Dermis lymphatic vessel endothelial cell (primary cell): ENCODE measurements at places on chromosomes 3 and 15. TPM values are rescaled to one million over a fixed set of nuclear protein-coding genes. Genes with fewer than 3 reads are reported as not detected.

The ANKRD34C gene
- total RNA-seq = not detected in 2 replicates

The ITPR1 gene
- 27.9 and 29.4 TPM in 2 replicates for total RNA-seq

The SORD gene
- total RNA-seq = 1.6 and 3.1 TPM in 2 replicates

The KPNA1 gene
- 27.1 and 32.1 TPM in 2 replicates for total RNA-seq

The INKA1 gene
- total RNA-seq = 17.3 and 17.6 TPM in 2 replicates

The SNURF gene
- 33.3 and 37.6 TPM in 2 replicates for total RNA-seq

The TGM5 gene
- not detected in 2 replicates for total RNA-seq

The TERC gene
- total RNA-seq = 47.0 and 112 TPM in 2 replicates

The SENP7 gene
- total RNA-seq = 18.0 and 24.8 TPM in 2 replicates

The GPR171 gene
- not detected in 2 replicates for total RNA-seq

The KY gene
- not detected in 2 replicates for total RNA-seq

The SERPINI2 gene
- total RNA-seq = not detected in 2 replicates

The GNL3 gene
- total RNA-seq = 56.9 and 92.1 TPM in 2 replicates

The TRPM1 gene
- total RNA-seq = 0.11 TPM in 1 of 2 replicates, not detected in the other

The STRIT1 gene
- not detected in 2 replicates for total RNA-seq

The ALS2CL gene
- 4.0 and 7.0 TPM in 2 replicates for total RNA-seq

The MYO5C gene
- total RNA-seq = 13.8 and 14.3 TPM in 2 replicates

The ST3GAL6 gene
- total RNA-seq = 44.3 and 105 TPM in 2 replicates

The MAP1A gene
- 0.17 and 0.33 TPM in 2 replicates for total RNA-seq

The CACNA2D2 gene
- under 0.01 TPM in 1 of 2 replicates, not detected in the other for total RNA-seq

The MCTP2 gene
- total RNA-seq = 3.1 and 11.3 TPM in 2 replicates

The TNIK gene
- 14.2 and 25.5 TPM in 2 replicates for total RNA-seq

The BSN gene
- total RNA-seq = under 0.01 and 0.09 TPM in 2 replicates

The STRA6 gene
- total RNA-seq = 0.11 TPM in 1 of 2 replicates, not detected in the other

The MELTF gene
- total RNA-seq = 0.60 and 1.2 TPM in 2 replicates

The SPRED1 gene
- total RNA-seq = 20.2 and 30.7 TPM in 2 replicates

The DLG1 gene
- total RNA-seq = 91.8 and 132 TPM in 2 replicates

The PEAK1 gene
- total RNA-seq = 76.3 and 81.8 TPM in 2 replicates

The CNTN6 gene
- not detected in 2 replicates for total RNA-seq

The GRIP2 gene
- under 0.01 TPM in 1 of 2 replicates, not detected in the other for total RNA-seq

The COLQ gene
- 0.43 and 0.98 TPM in 2 replicates for total RNA-seq

The DUOX2 gene
- total RNA-seq = not detected in 2 replicates

The NEK11 gene
- 2.8 and 3.6 TPM in 2 replicates for total RNA-seq

The GOLGA8T gene
- 0.09 TPM in 1 of 2 replicates, not detected in the other for total RNA-seq

The TMC3 gene
- total RNA-seq = not detected in 2 replicates

The EHHADH gene
- total RNA-seq = 4.1 and 6.6 TPM in 2 replicates

The NDN gene
- total RNA-seq = 29.0 and 48.8 TPM in 2 replicates

The HTR3E gene
- not detected in 2 replicates for total RNA-seq

The BBX gene
- total RNA-seq = 33.4 and 47.6 TPM in 2 replicates

The FEZF2 gene
- total RNA-seq = not detected in 2 replicates

The CHRFAM7A gene
- 0.60 and 1.6 TPM in 2 replicates for total RNA-seq

The RABL3 gene
- 9.4 and 10.6 TPM in 2 replicates for total RNA-seq

The UCN2 gene
- total RNA-seq = 0.09 and 0.11 TPM in 2 replicates

The ZIC4 gene
- not detected in 2 replicates for total RNA-seq

The GHSR gene
- total RNA-seq = not detected in 2 replicates

The CCK gene
- not detected in 2 replicates for total RNA-seq

The ABHD5 gene
- total RNA-seq = 15.2 and 16.6 TPM in 2 replicates

The SAMMSON gene
- total RNA-seq = not detected in 2 replicates

The SCG5 gene
- total RNA-seq = 0.22 and 0.60 TPM in 2 replicates

The ABHD17C gene
- total RNA-seq = 2.9 and 6.4 TPM in 2 replicates

The DNAH1 gene
- total RNA-seq = 2.1 and 2.2 TPM in 2 replicates

The CCDC54 gene
- total RNA-seq = not detected in 2 replicates
